WTC11 (cell line): ENCODE measurements at places on chromosomes 6 and 20. TPM values are rescaled to one million over a fixed set of nuclear protein-coding genes. Genes with fewer than 3 reads are reported as not detected.
A peak's percentile ranks its signal among the peaks of the same experiment; 100 is the strongest.

Gene CNKSR3
- total RNA-seq, result 3.9 to 5.7 TPM (median 4.0 TPM) in 3 replicates

Gene ZNF311
- total RNA-seq, result 2.0 to 3.7 TPM (median 3.4 TPM) in 3 replicates

Gene SNX21
- total RNA-seq, result 17.9 to 23.1 TPM (median 21.7 TPM) in 3 replicates

Gene C6orf15
- total RNA-seq, result not detected in 3 replicates

Gene SLC35F1
- total RNA-seq, result 9.2 to 11.0 TPM (median 9.4 TPM) in 3 replicates

Gene GPR6
- 0.22 TPM in 1 of 3 replicates, not detected in the others for total RNA-seq

Gene BPIFB1
- 0.09 to 0.11 TPM in 2 of 3 replicates, not detected in the other for total RNA-seq

Gene MPC1
- 8.7 to 10.7 TPM (median 9.6 TPM) in 3 replicates for total RNA-seq

Gene PHIP
- 45.6 to 47.3 TPM (median 45.7 TPM) in 3 replicates for total RNA-seq

GRCh38 chr6:34517461-34517881, 38.7 kb downstream of the SPDEF start:
- H3K27me3 ChIP-seq, result peaks cover 3% of the 10 kb centered on the region
- no peaks in the 10 kb centered on the region for H3K36me3 ChIP-seq
- peaks cover 28% of the 10 kb centered on the region for H3K4me1 ChIP-seq
- H3K27ac ChIP-seq, result no peak overlapping the region

- H3K27ac ChIP-seq, result no peak overlapping the region
- no peaks in the 10 kb centered on the region for H3K27me3 ChIP-seq
- H3K36me3 ChIP-seq, result no peaks in the 10 kb centered on the region
Observed at GRCh38 chr6:130372786-130373185, 7.0 kb downstream of the TMEM200A start.

DNA sequence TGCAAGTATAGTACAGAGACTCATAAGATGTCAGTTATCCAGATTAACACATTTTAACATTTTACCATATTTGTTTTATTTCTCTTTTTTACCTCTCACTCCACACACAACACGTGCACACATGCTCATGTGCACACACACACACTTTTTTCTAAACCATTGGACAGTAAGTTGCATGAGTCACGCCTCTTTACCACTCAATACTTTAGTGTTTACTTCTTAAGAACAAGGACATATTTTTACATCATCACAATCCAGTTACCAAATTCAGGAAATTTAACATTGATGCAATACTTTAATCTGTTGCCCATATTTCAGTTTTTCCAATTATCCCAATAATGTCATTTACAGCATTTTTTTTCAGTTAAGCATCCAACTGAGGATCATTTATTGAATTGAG, 109.0 kb downstream of the RIN2 start:
- no peak overlapping the region for H3K27ac ChIP-seq
- H3K36me3 ChIP-seq, result peaks cover 7% of the 10 kb centered on the region; the same call in 1 of the 2 replicates
- H3K27me3 ChIP-seq, result peaks cover 6% of the 10 kb centered on the region
- DNase-seq, result no peak
- H3K4me3 ChIP-seq, result no peak overlapping the region

DNA sequence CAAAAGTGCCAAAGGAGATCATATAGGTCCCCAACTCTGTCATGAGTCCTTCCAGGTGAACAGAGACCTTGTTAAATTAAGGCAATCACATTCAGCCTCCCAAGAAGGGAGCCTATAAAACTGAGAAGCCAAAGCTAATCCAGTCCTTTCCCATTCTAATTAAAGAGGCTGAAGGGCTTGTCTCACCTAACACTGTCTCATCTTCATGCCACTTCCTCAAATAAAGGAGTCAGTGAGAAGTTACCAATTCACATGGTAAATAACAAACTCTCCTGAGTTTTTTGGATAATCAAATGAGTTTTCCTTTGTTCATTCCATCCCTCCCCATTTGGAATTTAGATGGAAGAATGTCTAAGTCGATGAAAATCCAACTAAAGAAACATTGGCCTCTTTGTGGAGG, 242.8 kb downstream of the UST start:
- H3K4me1 ChIP-seq, result peaks cover 53% of the 10 kb centered on the region
- H3K27me3 ChIP-seq, result no peaks in the 10 kb centered on the region
- H3K36me3 ChIP-seq, result peaks cover 57% of the 10 kb centered on the region
- DNase-seq, result no peak

DNA sequence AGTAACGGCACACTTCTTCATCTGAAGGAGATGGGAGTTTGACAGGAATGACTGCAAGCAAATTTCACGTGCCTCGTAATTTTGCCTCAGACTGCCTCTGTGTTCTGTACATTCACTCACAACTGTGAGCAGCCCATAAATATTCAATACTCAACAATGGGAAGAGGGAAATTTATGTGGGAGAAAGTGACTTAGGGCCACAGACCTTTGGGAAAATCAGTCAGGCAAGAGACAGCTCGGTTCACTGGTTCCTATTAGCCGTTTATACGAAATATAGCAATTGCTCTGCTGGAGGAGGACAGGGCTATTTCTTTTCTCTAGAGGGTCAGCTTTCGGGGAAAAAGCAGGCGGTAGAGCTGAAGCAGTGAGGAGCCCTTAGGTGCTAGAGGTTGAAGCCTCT, 28.0 kb downstream of the OPN5 start:
- H3K4me1 ChIP-seq, result no peaks in the 10 kb centered on the region
- no peaks in the 10 kb centered on the region for H3K27me3 ChIP-seq
- no peaks in the 10 kb centered on the region for H3K36me3 ChIP-seq

DNA sequence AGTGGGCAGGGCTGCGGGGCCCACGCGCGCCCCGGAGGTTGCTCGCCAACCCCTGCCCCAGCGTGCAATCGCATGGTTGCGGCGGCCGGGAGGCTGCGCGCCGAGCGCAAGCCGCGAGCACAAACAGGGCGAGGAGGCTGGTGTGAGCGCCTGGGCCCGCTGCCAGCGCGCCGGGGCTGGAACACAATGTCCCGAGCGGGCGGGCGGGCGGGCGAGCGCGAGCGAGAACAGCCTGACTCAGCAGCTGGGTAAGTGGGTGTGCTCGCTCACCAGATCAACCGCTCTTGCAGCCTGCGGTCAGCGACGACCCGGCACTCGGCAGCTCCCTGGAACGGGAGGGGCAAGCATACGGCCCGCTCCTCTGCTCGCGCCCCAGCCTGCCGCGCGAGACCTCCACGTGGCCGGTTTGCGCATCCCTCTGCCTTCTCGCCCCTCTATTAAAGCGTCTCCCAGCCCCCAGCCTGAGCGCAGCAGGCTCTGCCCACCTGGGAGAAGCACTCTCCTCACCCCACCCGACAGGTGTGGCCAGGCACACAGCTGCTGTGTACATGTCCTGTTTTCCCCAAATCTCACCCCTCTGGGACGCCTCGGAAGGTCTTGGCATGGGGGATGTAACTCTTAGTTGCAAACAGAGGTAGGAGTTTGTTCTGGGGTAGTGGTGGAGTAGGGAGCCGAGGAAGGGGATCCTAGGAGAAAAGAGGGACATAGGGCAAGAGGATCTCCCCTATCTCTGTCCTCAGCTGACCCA, 8.7 kb upstream of the ARMC12 start:
- DNase-seq, result peak; percentile 48
- peaks cover 59% of the 10 kb centered on the region for H3K4me1 ChIP-seq
- H3K27me3 ChIP-seq, result peaks cover 35% of the 10 kb centered on the region
- H3K4me3 ChIP-seq, result peak overlapping the region; percentile 90
- H3K27ac ChIP-seq, result peak overlapping the region; percentile 19; the same call in 1 of the 2 replicates
- no peaks in the 10 kb centered on the region for H3K36me3 ChIP-seq

DNA sequence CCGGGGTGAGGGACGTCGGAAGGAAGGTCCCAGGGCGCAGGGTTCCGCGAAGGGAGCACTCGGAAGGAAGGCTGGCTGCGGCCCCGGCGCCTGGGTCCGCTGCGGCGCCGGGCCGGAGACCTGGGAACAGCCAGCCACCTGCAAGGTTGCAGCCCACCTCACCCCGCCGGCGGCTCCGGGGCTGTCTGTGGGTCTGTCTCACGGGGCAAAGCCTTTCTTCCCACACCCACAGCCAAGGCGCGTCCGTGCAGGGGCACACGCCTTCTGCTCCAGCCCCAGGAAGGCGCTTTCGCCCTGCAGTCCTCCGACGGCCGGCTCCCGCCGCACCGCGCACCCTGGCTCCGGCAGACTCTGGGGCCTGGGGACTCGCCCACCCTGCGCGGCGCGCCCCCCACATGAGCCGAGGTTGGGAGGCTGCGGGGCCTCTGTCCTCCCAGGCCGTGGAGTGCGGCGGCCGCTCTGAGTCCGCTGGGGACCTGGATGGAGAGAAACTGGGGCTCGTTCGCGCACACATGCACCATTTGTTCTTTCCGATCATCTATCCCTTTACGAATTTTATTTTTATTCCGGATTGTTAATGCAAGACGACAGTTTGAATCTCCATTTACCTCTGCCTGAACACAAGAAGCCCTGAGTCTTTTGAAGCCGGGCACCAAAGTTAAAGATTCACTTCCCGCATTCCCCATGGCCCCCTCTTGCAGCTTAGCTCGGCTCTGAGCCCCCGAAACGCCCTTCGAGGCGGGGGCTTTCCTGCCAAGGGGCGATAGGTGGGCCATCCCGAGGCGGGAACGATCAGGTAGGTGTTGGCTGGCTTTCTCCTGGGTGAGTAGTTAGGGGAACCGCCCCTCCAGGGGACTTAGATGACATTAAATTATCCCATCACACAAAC, 4.5 kb upstream of the FOXC1 start:
- no peaks in the 10 kb centered on the region for H3K36me3 ChIP-seq
- peaks cover 38% of the 10 kb centered on the region for H3K4me1 ChIP-seq
- H3K27me3 ChIP-seq, result peaks cover 85% of the 10 kb centered on the region
- no peak overlapping the region for H3K27ac ChIP-seq

DNA sequence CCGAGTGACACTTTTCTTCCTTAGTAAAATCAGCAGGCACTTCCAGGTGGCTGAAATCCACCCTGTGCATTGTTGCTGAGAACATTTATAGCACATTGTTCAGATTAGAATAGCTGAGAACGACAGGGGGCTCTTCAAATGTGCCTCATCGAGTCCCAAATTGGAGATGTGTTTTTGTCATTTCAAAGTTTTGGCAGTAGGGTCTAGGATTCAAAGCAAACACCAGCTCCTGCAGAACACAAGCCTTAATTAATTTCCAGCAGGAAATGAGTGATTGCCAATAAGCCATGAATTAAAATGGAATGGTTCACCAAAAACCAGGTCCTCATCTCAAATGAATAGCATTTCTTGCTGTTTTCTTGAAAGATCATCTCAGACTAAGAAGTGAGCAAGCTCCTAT, 171.6 kb downstream of the PLCB1 start:
- H3K4me1 ChIP-seq, result peaks cover 15% of the 10 kb centered on the region; the same call in 1 of the 2 replicates
- H3K27ac ChIP-seq, result no peak overlapping the region
- H3K36me3 ChIP-seq, result no peaks in the 10 kb centered on the region

- no peaks in the 10 kb centered on the region for H3K4me1 ChIP-seq
- H3K27me3 ChIP-seq, result no peaks in the 10 kb centered on the region
- H3K36me3 ChIP-seq, result no peaks in the 10 kb centered on the region
- no peak overlapping the region for H3K27ac ChIP-seq
- no peak overlapping the region for H3K4me3 ChIP-seq
- DNase-seq, result no peak
Observed at GRCh38 chr6:87378947-87379346, 28.8 kb upstream of the CFAP206 start.

- peaks cover 20% of the 10 kb centered on the region for H3K4me1 ChIP-seq
- DNase-seq, result no peak
- no peak overlapping the region for H3K4me3 ChIP-seq
- H3K27ac ChIP-seq, result no peak overlapping the region
Observed at GRCh38 chr6:158837684-158838625, 18.8 kb upstream of the EZR start.

- peak overlapping the region; percentile 87 for H3K4me3 ChIP-seq
- no peaks in the 10 kb centered on the region for H3K36me3 ChIP-seq
- H3K4me1 ChIP-seq, result peaks cover 49% of the 10 kb centered on the region
- no peaks in the 10 kb centered on the region for H3K27me3 ChIP-seq
- peak overlapping the region; percentile 83 for H3K27ac ChIP-seq
Observed at GRCh38 chr6:18386298-18386976, 713 bp upstream of the RNF144B start.

GRCh38 chr20:32976746-32977145, 27.5 kb downstream of the SUN5 start:
- peak; percentile 2 for DNase-seq
- no peak overlapping the region for H3K27ac ChIP-seq
- H3K27me3 ChIP-seq, result no peaks in the 10 kb centered on the region
- peaks cover 9% of the 10 kb centered on the region; the same call in 1 of the 2 replicates for H3K36me3 ChIP-seq
- H3K4me3 ChIP-seq, result no peak overlapping the region
- H3K4me1 ChIP-seq, result peaks cover 22% of the 10 kb centered on the region; the same call in 1 of the 2 replicates

- peak overlapping the region; percentile 61 for H3K27ac ChIP-seq
- no peak overlapping the region; the same call in 1 of the 2 replicates for H3K4me3 ChIP-seq
- H3K4me1 ChIP-seq, result peaks cover 87% of the 10 kb centered on the region
- no peak for DNase-seq
Observed at GRCh38 chr6:167856999-167857660, 30.4 kb downstream of the AFDN start.

GRCh38 chr6:4645713-4646360, 130.4 kb upstream of the CDYL start:
- no peak overlapping the region for H3K27ac ChIP-seq
- H3K4me3 ChIP-seq, result no peak overlapping the region
- no peaks in the 10 kb centered on the region for H3K36me3 ChIP-seq
- H3K4me1 ChIP-seq, result peaks cover 31% of the 10 kb centered on the region

GRCh38 chr20:11050350-11050749, 376.6 kb upstream of the JAG1 start:
- no peaks in the 10 kb centered on the region for H3K27me3 ChIP-seq
- H3K4me3 ChIP-seq, result no peak overlapping the region
- H3K4me1 ChIP-seq, result no peaks in the 10 kb centered on the region
- H3K36me3 ChIP-seq, result no peaks in the 10 kb centered on the region
- DNase-seq, result no peak

- H3K4me3 ChIP-seq, result no peak overlapping the region
- H3K27me3 ChIP-seq, result no peaks in the 10 kb centered on the region
- H3K36me3 ChIP-seq, result no peaks in the 10 kb centered on the region
- no peak overlapping the region for H3K27ac ChIP-seq
- H3K4me1 ChIP-seq, result peaks cover 8% of the 10 kb centered on the region; the same call in 1 of the 2 replicates
Observed at GRCh38 chr6:105067329-105067728, 110.4 kb downstream of the LIN28B start.

DNA sequence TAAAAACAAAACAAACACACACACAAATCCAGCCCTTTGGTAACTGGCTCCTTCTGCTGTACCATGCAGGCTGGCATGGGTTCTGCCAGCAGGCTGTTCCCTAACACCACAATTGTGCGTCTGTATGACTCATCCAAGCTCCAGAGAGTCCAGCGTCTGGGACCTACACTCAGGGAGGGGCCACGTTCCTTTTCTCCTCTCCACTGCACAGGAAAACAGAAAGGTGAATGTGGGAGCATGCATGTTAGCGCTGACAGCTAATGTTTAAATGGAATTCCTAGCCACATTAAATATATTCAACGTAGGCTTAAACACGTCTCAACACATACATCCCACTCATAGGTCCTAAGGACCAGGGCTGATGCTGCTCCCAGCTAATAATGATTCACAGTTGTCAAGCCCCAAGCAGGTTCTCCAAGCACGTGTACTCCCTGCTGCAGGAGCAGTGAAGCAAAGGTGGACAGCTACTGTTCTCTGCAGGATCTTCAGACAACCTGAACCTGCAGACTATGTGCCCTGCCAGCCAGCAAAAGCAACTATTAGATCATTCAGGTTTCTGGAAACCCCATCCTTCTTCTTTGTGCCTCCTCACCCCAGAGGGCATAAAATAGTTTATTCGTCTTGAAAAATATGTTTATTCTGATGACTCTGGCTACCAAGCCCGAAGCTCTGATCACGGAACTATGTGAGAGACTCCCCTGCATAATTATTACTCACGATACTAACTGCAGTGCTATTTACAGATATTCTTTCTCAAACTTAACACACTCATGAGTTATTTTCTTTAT, 20.9 kb downstream of the MAP1LC3A start:
- no peak overlapping the region for H3K4me3 ChIP-seq
